ENCODE measurements at places on chromosomes 2 and 18.

DNA sequence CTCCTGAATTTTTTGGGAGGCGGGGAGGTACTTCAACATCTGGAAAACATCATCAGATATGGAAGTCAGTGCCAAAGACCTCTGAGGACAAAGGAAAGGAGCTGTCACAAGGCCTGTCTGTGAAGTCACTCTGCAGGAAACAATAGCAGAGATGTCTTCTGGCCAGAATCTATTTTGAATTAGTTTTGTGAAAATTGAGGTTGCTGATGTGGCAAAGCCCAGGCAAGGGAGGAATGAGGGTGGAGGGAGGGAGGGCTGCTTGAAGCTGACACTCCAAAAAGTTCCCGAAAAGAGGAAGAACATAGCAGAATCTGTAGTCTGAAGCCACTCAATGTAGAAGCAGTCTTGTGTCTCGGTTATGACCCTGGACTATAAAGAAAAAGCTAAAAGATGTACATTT, 151.1 kb upstream of the LHCGR start:
- no peak for DNase-seq

- DNase-seq, result no peak
These were observed 35.4 kb downstream of the B4GALT6 start for GRCh38 chr18:31648966-31649429.

- no peak for DNase-seq
These were observed 69.2 kb downstream of the B3GNT2 start for GRCh38 chr2:62265106-62265505.

GRCh38 chr2:226600802-226601201, 198.8 kb downstream of the IRS1 start:
- DNase-seq, result no peak

DNA sequence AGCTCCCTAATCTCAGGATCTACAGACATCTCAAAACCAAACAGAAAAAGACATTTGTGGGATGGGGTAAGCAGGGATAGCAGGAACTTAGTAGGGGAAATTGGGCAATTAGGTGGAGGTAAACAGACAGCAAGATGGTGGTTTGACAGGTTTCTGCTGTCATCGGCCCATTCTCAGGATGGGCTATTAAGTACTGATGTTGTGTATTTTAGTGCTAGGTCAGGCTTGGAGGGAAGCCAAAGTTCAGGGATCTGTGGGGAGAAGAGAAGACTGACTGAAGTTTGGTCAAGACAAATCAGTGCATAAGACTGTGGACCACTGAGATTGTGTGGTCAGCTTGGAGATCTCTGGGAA, 96.8 kb upstream of the THUMPD2 start:
- DNase-seq, result no peak

DNA sequence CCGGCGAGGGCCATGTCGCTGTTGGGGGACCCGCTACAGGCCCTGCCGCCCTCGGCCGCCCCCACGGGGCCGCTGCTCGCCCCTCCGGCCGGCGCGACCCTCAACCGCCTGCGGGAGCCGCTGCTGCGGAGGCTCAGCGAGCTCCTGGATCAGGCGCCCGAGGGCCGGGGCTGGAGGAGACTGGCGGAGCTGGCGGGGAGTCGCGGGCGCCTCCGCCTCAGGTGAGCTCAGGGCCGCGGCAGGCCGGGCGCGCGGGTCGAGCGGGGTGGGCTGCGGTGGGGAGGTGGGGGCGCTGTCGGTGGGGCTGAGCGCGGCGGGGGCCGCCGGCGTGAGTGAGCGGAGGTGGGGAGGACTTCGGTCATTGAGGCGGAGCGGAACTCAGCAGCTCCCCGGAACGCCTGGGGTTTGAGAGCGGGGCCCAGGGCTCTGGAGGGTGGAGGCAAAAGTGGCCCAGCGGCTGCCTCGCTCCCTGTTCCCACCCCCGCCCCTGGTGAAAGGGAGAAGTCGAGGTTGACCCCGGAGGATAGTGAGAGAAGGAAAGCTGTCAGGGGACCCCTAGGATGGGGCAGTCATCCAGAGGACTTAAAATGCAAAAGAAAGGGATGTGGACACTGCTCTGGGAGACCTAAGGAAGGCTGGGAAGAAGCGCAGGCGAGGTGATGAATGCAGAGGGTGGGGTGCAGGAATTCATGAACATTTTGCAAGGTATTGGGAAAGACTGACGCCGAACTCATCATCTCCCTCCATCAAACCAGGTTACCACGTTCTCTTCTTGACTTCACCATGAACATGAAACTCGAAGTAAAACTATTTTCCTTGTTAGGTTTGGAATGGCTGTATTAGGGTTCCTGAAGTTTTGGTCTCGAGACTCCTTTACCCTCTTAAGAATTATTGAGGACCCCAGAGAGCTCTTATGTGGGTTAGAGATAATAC, 633 bp downstream of the MALT1 start:
- DNase-seq, result peak; percentile 59

- DNase-seq, result no peak
These were observed 66.4 kb downstream of the TSHZ1 start for GRCh38 chr18:75276818-75277609.

All from stimulated activated CD4-positive, alpha-beta T cell treated with anti-CD3 and anti-CD28 coated beads, Interleukin-2, amount 100 ng/mL, for 24 hours (primary cell).